ENCODE measurements at places on chromosomes 7 and 10. TPM values are rescaled to one million over a fixed set of nuclear protein-coding genes. Genes with fewer than 3 reads are reported as not detected.

GRCh38 chr10:120917521-120918250, 66.5 kb downstream of the WDR11 start:
- DNase-seq, result no peak

DNA sequence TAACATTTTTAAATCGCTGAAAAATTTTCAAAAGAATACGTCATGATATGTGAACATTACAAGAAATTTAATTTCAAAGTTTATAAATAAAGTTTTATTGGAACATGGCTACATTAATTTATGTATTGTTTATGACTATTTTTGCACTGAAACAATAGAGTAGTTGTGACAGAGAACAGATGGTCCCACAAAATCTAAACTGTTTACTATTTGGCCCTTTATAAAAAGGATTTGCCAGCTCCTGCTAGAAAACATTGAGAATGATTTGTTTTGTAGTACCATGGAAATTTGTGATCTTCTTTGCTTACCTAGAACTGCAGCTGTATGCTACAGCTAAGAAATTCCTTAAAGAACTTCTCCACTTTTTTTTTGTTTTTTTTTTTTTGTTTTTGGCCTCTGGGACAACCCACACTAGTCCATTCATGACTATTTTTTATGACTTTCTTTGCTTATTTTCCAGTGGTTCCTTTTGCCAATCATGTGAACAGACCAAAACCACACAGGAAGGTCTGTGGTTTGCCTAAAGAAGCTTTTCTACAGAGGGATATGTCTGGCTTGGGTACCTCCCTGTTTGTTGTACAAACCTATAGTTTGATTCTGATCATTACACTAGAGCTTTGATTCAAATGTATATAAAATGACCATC, 55.7 kb downstream of the ST7 start:
- peak; percentile 51 for DNase-seq

DNA sequence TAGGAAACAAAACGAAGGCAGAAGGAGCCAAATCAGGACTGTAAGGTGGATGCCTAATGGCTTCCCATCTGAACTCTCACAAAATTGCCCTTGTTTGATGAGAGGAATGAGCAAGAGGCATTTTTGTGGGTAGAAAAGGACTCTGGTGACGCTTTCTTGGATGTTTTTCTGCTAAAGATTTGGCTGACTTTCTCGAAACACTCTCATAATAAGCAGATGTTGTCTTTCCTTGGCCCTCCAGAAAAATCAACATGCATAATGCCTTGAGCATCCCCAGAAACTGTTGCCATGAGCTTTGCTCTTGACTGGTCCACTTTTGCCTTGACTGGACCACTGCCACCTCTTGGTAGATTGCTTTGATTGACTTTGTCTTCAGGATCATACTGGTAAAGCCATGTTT, 13.5 kb downstream of the PTPN12 start:
- DNase-seq, result peak; percentile 65

NXPH1 gene
- total RNA-seq, result 0.13 TPM

Data from myocyte (in vitro differentiated cells).